ENCODE measurements at places on chromosomes 1 and 21.

- DNase-seq: no peak
Observed at GRCh38 chr1:16324456-16324890, 27.8 kb downstream of the FBXO42 start.

DNA sequence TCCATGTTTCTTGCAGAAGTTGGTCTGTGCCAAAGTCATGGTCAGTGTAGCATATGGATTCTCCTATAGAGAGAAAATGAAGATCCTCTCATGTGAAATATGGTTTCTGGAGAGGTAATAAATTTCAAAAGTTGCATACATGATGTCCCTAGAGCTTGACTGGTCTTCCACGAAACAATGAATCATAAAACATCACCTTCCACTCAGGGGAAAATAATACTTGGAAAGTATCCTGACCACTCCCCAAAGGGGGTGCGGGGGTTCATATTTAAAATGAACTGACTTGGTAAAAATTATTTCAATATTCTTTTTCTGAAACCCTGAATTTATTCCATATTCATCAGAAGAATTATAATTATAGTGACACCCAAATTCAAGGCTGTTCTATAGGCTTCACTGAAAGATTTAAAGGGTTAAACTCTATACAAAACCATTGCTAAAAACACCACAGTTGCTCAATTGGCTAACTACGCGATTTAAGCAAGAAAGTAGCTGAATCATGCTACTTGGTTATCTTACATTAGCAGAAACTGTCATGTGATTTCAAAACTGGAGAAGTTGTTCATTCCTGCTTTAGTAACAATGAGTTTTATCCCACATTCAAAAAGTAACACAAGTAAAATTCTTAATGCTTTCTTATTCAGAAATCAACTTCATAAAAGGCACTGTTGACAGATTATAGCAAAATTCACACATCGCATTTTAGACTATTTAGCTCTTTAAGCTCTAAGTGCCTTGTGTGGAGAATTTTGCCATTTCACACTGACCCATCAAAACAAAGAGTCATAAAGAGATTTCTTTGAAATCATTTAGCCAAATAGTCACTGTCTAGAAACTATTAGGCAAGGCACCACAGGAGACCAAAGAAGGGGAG lies 5.3 kb downstream of the CREG1 start:
- DNase-seq: no peak

DNA sequence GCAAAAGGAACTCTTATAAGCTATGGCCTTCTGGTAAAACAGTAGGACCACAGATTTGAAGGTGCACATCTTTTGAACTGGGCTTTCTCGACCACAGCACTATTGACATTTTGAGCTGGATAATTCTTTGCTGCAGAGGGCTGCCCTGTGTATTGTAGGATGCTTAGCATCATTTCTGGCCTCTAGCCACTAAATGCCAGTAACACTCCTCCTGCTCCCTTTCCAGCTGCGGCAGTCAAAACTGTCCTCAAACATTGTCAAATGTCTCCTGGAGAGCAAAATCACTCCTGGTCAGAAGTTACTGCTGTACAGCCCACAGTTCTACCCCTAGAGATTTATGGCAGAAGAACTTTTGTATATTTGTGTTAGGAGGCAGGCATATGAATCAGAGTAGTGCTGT lies 836.7 kb downstream of the PLA2G4A start:
- DNase-seq: no peak

DNA sequence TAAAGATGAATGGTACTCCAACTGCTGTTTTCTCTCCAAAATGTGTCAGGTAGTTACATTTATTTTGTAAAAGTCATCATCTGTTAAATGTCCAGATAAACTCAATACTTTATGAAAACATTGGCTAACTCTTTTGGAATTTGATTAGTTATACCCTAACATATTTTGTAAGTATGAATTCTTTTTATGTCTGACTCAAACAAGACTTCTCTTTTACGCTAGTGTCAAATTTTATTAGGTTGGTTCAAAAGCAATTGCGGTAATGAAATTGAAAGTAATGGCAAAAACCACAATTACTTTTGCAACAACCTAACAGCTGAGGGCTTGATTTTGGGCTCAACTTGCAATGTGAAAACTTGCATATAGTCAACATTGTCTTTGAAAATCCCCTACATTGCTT lies 41.0 kb upstream of the USP25 start:
- DNase-seq: no peak

DNA sequence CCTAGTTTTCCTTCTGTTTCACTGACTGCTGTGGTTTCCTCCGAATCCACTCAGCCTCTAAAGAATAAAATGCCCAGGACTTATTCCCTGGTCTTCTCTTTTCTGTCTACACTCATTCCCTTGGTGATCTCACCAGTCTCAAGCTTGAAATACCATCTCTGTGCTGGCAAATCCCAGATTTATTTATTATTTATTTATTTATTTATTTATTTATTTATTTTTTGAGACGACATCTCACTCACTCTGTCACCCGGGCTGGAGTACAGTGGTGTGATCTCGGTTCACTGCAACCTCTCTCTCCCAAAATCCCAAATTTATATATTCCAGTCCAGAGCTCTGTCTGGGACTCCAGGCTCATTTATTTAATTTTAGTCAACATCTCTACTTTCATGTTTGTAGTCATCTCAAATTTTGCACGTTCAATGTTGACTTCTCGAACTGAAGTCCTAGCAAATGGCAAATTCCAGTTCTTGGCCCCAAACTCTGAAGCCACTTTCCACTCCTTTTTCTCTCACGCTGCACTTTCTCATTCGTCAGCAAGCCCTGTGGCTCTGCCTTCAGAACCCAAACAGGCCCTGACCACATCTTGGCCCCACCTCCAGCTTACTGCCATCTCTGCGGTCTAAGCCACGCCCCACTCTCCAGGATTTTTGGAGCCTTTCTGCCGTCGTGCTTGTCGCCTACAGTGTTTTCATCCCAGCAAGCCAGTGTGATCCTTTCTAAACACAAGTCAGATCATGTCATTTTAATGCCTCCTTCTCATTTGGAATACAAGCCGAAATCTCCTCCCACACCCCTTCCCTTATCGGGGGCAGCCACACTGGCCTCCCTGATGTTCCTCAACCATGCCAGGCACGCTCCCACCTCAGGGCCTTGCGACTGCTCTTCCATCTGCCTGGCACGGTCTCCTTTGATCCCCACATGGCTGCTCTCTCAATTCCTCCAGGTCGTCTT lies 14.2 kb upstream of the TENT5B start:
- no peak for DNase-seq

DNA sequence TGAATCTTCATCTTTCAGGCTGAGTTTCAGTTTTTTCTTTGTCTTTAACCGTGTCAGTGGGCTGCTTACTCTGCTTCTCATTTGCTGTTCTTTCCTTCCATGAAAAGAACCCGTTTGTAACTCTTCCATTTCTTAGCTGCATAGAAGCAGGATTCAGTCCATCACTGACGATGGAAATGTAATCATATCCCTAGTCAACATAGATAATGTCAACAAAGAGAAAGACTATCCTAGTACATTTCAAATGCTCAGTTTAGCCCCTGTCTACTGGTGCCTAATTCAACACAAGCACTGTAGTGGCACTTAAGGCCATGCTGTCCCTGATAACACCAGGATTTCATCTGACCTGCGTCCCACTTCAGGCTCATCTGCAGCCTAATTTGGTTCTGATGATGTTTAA lies 376 bp downstream of the GBP1 start:
- no peak for DNase-seq

GRCh38 chr1:240109920-240110636 lies 18.4 kb downstream of the FMN2 start:
- no peak for DNase-seq

GRCh38 chr1:190320952-190321351 lies 156.7 kb downstream of the BRINP3 start:
- DNase-seq: no peak

GRCh38 chr1:176450526-176450925 lies 12.4 kb upstream of the PAPPA2 start:
- DNase-seq: no peak

GRCh38 chr1:182996816-182997215 lies 26.4 kb upstream of the LAMC1 start:
- no peak for DNase-seq

DNA sequence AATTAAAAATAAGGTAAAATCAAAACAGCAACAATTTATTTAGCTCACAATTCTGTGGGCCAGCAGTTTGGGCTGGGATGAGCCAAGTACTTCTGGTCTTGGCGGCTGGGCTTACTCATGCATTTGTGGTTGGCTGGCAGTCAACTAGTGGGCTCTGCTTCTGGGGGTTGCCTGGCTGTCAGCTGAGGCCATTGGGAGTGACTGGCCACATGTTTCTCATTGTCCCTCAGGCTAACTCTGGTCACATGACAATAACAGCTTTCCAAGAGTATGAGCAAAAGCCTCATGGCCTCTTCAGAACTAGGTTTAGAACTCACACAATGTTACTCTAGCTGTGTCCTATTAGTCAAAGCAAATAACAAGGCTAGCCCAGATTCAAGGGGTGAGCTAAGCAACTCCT lies 15.6 kb upstream of the CHIA start:
- DNase-seq: no peak
